ENCODE measurements at places on chromosomes 12 and 14.

- DNase-seq = no peak
Observed at GRCh38 chr12:12682284-12682683, 13.7 kb downstream of the GPR19 start.

- no peak for DNase-seq
Observed at GRCh38 chr14:37168721-37169120, 3.7 kb downstream of the SLC25A21 start.

GRCh38 chr12:19223018-19223417 is 93.5 kb downstream of the PLEKHA5 start:
- DNase-seq = no peak

GRCh38 chr12:27333403-27334009 is 870 bp downstream of the BMAL2 start:
- DNase-seq = peak; percentile 43

All from activated T-cell treated with anti-CD3 and anti-CD28 coated beads for 48 hours (primary cell).